ENCODE measurements at places on chromosomes 5 and 9.

DNA sequence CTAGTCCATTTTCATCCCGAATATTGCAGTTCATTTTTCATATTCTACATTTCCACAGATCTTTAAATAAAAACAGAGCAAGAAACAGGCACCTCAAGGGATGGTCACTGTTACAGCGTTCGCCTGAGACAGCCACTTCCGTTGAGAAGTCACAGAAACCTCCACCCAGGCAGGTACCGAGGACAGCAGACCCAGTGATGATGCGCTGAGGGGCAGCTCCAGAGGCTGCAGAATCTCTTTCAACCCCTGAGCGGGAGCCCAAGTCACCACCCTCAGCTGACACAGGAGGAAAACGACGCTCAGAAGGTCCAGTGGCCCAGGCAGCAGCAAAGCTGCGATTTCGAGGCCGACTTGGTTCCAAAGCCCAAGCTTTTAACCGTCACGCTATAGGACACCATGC, 32.8 kb downstream of the ABO start:
- no peak for DNase-seq

GRCh38 chr5:76818844-76819831, at the start of gene F2RL1:
Gene F2RL1, plus strand, starts transcription at chr5:76819030. Its CDS starts 153 bp downstream, at chr5:76819183.
- DNase-seq, result peak; percentile 57

- peak; percentile 30 for DNase-seq
Measured at GRCh38 chr5:136062366-136063274, 33.8 kb downstream of the TGFBI start.

GRCh38 chr9:128626181-128626580, 30.5 kb downstream of the DYNC2I2 start:
- no peak for DNase-seq

DNA sequence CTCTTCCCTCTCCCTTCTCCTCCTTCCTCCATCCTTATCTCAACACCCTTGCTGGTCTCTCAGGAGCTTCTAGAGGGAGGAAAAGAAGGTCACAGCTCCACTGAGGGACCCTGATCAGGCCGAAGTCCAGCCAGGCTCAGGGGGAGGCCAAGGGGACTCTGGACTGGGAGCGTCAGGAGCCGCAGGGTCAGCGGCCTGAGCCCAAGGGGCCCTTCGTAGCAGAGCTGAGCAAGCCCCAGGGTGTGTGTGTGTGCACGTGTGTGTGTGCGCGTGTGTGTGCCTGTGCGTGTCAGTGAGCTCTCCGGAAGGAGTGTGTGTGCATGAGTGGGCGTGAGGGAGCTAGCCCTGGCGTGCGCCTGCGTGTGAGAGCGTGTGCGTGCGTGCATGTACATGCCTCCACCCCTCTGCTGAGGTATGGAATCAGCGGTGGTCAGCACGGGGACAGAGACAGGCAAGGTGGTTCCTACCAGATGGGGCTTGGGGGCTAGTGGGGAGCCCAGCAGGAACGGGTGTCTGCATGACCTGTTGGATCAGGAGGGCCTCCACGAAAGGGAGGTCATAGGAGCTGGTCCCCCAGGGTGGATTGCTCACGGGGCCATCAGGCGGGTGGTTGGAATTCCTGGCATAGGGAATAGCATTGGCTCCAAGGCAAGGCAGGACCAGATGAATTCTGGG, 10.0 kb upstream of the AGPAT2 start:
- DNase-seq, result no peak

GRCh38 chr9:88816141-88816540, 175.1 kb upstream of the S1PR3 start:
- no peak for DNase-seq

DNA sequence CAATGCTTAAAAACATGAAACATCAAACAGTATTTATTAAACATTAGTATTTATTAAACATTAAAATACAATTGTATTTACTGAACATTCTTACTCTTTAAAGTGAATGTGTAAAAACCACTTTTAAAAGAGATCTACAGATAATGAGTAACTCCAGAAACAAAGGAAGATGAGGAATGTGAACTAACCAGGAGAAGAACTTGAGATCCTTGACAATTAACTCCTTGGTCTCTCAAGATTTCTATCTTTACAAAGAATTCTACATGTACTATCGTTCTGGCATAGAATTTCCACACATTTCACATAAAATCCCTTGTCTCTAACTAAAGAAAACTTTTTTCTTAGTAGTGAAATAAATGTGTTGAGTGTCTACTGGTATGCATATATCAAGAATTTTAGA, 28.7 kb upstream of the IFNE start:
- no peak for DNase-seq

DNA sequence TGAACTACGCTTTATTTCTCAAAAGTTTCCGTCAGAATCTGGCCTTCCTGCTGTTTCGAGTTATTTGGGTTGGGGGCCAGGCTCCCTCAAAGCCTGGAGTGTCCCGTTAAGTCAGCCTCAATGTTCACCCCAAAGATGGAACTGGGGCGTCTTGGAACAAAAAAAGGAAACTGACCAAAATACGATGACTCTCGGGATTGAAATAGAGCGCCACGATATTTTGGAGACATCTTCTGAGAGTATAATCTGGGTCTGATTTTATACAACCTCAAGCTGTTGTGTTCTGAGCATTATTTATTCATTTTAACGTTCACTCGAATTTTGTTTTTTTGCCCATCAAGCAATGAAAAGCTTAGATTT, 28.1 kb downstream of the TLX3 start:
- DNase-seq, result no peak

DNA sequence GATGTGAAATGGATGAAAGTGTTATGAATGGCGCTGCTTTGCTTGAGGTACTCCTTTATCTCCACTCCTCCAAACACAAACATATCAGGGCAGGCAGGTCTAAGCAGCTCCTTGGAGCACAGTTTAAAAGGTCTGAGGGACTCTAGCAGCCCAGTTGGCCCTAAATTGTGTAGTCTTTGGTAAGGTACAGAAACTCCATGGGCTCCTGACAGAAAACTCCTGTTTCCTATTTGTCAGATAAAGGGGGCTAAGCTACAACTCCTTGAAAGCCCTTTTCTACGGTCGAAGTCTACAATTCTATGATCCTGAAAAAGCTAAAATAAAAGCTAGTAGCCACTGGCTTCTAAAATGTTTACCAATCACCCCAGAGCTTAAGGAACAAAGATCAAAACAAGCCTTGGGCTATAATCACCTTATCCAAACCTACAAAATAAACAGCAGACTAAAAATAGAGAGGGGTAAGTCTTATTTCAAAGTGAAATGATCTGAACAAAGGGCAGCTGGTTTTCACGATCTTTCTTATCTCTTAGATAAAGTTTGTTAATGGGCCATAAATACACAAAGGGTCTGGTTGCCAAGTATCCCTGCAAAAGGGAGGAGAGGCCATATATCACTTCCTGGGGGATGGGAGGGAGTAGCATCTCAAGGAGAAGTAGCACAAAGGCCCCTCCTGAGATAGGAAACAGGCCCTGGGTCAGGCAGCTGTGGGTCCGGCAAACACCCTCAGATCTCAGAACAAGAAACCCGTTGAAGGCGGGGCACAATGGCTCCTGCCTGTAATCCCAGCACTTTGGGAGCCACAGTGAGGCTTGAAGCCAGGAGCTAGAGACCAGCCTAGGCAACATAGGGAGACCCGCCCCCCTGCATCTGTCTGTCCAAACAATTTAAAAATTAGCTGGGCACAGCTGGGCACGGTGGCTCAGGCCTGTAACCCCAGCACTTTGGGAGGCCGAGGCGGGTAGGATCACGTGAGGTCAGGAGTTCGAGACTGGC, 28.3 kb upstream of the DENND4C start:
- no peak for DNase-seq

GRCh38 chr5:142888469-142889085, 118.4 kb downstream of the ARHGAP26 start:
- no peak for DNase-seq

GRCh38 chr5:141763541-141763940, 81.5 kb upstream of the ARAP3 start:
- DNase-seq, result no peak

DNA sequence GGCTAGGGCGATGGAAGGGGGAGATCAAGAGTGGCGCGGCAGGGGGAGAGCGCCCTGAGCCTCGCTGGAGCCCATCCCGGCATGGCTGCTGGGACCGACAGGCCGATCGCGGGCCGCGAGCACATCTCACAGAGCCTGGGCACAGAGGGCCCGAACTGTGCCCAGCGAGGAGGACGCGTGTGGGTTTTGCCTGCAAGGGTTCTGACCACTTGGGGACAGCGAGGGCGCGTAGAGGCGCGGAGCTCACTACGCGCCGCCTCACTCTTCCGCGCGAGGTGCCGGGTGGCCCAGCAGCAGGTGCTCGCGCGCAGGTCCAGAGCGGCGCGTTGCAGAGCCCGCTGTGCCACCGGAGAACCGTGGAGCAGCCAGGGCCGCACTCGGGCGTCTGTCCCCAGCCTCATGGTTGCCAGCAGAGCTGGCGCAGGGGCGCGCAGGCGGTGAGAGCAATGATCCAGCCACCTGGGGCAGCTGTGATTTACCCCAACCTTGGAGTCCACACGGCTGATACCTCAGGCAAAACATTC, 16.3 kb upstream of the PITX1 start:
- DNase-seq, result no peak

DNA sequence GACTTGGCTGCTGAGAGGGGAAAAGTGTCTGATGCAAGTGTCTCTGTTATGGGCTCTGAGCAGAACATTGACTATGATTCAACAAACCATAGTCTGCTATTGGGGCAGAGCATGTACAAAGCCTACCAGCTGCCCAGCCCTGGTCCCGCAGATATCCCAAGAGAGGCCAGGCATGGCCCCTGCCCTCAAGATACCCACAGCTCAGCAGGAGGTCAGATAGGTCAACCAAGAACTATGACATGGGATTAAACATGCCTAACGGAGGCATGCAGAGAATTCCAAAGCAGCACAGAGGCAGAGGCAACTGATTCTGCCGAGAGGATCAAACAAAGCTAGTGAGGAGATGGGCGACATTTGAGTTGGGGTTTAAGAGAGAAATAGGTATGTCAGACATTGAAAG, 39.9 kb upstream of the CPLX2 start:
- DNase-seq, result no peak

DNA sequence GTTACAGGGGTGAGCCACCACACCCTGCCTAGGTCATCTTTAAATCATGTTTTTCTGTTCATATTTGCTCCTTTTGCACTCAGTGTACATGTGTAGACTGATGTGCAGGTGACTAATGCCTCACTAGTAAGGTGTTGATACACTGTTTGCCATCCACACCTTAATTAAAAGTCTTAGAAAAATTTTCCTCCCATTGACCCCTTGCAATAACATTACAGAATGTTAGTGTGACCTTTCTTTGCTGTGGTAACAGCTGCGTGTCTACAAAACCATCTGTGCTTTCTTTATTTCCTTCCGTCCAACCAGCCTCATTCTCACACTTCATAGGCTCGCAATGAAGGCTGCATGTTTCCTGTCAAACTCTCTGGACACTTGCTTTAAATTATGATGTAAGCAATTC, 6.6 kb upstream of the CEMIP2 start:
- DNase-seq, result no peak

All from NCI-H187 (cell line).